ENCODE measurements at places on chromosomes 3 and 15.

- DNase-seq = peak; percentile 68
Observed at GRCh38 chr3:101836652-101837598, 12.4 kb upstream of the NFKBIZ start.

DNA sequence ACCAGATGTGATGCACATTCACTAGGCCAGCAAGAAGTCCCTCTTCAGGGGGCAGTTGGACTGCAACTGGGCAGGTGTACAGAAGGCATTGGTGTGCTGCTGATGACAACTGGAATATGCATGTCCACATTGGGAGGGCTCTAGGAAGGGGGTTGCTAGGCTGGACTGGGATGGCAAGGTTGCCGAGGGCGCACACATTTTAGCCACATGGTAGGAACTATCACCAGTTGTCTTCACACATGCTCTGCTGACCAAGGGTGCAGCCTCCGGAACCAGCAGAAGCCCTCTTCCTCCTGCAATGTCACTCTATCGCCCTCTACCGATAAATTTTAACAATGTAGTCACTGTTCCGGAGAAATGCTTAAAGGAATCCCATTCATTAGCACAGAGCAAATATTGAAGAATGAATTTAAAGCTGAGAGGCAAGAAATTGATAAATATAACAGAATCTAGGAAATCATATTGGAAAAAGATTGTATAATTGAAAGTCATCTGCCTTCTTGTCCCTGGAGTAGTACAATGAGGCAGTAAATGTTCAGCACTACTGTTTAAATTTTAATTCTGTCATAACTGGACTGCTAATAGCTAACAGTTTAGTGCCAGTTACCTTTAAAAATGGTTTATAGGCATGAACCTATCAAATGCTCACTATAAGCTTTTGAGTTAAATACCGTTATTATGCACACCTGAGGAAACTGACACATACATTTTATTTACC, 22.6 kb upstream of the LYSMD4 start:
- peak; percentile 42 for DNase-seq

- peak; percentile 74 for DNase-seq
Observed at GRCh38 chr3:184574515-184575417, 13.2 kb downstream of the EPHB3 start.

- DNase-seq = no peak
Observed at GRCh38 chr3:152853196-152853595, 18.3 kb downstream of the P2RY1 start.

GRCh38 chr3:11559816-11560633, 83.7 kb downstream of the VGLL4 start:
- DNase-seq = no peak

DNA sequence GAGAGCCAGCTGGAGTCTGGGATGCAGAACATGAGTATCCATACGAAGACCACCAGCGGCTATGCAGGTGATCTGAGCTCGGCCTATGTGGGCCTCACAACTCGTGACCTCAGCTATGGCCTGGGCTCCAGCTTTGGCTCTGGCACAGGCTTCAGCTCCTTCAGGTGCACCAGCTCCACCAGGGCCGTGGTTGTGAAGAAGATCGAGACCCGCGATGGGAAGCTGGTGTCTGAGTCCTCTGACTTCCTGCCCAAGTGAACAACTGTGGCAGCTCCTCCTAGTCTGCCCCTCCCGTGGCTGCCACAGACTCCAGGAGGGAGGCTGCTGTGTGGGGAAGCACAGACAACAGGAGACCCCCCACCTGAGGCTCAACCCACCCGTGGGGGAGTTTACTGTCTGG, 3.6 kb upstream of the KPNA4 start:
- DNase-seq = no peak

DNA sequence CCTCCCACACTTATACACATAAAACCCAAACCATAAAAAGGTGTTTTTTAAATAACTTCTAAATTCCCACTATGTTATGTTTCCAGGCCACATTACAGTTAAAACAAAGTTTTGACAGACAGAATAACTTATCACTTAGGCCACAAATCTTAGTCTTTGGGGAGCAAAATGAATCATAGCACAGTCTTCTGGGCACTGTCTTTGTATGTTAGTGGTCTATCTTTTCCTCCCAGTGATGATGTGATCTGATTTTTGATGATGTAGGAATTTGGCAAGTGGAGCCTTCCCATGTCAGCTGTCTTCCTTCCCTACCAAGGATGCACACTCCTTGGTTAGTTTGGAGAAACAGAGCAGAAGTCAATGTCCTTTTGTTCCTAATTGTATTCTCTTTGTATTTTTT, 67.3 kb downstream of the THSD4 start:
- DNase-seq = no peak

GRCh38 chr3:50649451-50649931, 25.2 kb upstream of the DOCK3 start:
- DNase-seq = peak; percentile 34

DNA sequence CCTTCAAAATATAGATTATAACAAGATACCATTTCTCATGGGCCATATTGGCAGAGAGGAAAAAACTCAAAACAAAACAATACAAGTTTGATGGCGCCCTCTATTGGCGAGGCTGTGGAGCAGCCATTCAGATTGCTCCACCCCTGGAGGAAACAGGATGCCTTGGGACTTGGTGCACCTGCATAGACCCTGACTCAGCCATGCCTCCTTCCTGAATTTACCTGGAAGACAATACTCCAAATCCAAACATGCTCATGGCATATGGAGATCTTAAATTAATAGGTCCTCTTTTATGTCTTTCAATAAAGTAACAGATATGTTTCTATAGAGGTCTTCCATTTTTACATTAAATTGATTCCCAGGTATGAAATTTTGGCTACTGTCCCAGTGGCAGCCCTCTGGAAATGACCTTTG, 90.0 kb downstream of the APBA2 start:
- peak; percentile 58 for DNase-seq

- no peak for DNase-seq
Observed at GRCh38 chr3:139519998-139520737, 19.4 kb downstream of the RBP1 start.

- DNase-seq = no peak
Observed at GRCh38 chr15:40061212-40061901, 22.4 kb upstream of the SRP14 start.

DNA sequence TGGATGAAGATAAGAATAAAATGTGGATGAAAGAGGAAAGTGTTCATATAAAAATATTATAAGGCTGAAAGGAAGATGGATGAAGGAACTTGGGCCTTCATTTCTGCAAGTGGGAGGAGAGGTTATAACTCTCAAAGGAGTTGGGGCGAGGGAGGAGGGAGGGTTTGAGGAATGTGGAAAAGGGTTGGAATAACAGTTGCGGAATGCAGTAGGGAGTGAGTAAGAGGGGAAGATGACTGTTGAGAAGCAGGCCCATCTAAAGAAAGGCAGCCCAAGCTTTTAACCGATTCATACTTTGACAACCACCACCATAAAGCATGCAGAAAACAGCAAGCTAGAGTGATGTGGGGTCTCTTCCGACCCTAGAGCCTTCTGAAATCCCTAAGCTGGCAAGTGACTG, 8.3 kb upstream of the TM4SF4 start:
- peak; percentile 51 for DNase-seq

- no peak for DNase-seq
Observed at GRCh38 chr15:87706001-87706400, 550.5 kb downstream of the NTRK3 start.

DNA sequence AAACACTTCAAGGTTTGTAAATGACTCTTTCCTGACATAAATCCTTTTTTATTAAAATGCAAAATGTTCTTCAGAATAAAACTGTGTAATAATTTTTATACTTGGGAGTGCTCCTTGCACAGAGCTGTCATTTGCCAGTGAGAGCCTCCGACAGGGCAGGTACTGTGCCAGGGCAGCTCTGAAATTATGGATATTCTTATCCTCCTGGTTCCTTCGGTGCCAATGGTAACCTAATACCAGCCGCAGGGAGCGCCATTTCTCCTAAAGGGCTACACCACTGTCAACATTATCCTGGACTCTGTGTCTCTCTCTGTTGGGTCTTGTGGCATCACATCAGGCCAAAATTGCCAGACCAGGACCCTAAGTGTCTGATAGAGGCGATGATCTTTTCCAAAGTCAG, 33.0 kb downstream of the CHDH start:
- peak; percentile 17 for DNase-seq

DNA sequence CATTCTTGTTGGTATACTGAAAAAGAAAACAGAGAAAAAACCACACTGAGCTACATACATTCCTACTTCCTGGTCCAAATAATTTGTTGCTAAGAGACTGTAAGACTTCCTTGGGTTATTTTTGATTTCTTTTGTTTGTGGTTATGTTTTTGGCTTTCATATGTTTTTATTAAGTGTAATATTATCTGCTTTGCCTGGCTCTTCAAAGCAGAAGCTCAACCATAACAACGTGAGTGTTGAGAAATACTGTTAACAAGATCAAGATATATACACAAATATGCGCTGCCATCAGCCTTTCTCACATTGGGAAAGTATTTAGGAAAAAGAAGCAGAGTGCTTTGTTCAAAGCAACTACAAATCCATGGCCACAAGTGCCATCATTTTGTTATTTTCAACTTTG, 556.2 kb upstream of the CBLB start:
- no peak for DNase-seq

DNA sequence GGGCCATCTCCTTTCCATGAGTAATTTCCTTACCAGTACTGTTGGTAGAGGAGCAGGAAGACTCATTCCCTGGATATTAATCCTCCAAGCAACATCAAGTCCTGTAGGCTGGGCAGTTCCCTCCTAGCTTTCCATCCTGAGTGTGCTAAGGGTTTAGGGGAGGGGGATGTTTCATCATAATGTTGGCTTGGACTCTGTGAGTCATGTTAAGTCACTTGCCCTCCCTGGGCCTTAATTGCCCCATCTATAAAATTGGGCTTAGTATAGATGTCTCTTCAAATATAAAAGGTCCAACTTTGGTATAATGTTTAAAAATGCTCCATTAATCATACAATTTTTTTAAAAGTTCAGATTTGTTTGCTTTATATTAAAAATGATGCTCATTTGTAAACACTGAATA, 52.7 kb downstream of the TLE3 start:
- DNase-seq = no peak

DNA sequence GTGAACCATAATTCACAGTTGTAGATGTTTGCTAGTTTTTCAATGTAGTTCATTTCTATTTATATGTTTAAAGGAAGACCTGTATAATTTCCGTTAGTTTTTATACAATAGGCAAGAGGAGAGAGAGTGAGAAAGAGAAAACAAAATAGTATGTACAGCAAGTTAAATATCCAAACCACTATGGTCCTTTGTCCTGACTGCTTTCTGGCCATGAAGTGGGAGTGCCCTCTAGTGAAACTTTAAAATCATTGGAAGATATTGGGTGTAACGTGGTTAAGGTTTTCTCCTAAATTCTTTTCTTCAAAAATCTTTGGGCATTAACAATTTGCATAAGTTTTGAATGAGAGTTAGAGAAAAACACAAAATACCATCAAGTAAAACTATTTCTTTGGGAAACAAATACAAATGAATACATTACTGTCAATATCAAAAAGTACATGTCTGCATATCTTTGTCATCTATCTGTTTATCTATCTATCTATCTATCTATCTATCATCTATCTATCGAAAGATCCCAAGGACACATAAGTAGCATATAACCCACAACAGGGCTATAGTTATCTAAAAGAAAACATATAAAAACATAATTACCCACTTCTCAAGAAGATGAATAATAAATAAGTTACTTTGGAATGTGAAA, 534.6 kb upstream of the ATP11B start:
- no peak for DNase-seq

DNA sequence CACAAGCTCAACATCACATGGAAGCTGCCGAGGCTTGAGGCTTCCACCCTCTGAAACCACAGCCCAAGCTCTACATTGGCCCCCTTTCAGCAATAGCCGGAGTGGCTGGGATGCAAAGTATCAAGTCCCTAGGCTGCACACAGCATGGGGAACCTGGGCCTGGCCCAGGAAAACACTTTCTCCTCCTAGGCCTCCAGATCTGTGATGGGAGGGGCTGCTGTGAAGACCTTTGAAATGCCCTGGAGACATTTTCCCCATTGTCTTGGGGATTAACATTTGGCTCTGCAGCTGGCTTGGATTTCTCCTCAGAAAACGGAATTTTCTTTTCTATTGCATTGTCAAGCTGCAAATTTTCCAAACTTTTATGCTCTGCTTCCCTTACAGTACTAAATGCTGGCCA, 18.2 kb downstream of the HRG start:
- DNase-seq = no peak

GRCh38 chr15:55401786-55402246, 6.3 kb downstream of the CCPG1 start:
- no peak for DNase-seq

DNA sequence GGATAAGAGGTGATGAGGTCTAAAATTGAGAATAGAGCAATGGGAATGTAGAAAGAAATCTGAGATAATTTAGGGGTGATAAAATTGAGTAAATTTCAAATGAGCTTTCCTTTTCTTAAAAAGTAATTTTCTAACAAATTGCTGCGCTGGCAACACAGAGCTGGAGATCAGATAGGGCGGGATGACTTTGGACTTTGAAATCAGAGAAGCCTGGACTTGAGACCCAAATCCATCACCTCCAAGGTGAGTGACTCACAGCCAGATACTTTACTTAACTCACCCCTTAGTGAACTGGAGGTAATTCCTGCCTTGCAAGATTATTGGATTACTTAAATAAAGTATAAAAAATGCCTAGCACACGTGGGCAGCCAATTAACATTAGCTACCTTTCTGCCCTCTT, 80.8 kb downstream of the P2RY1 start:
- no peak for DNase-seq

GRCh38 chr3:127786353-127787070, 35.8 kb downstream of the MGLL start:
- DNase-seq = peak; percentile 93

DNA sequence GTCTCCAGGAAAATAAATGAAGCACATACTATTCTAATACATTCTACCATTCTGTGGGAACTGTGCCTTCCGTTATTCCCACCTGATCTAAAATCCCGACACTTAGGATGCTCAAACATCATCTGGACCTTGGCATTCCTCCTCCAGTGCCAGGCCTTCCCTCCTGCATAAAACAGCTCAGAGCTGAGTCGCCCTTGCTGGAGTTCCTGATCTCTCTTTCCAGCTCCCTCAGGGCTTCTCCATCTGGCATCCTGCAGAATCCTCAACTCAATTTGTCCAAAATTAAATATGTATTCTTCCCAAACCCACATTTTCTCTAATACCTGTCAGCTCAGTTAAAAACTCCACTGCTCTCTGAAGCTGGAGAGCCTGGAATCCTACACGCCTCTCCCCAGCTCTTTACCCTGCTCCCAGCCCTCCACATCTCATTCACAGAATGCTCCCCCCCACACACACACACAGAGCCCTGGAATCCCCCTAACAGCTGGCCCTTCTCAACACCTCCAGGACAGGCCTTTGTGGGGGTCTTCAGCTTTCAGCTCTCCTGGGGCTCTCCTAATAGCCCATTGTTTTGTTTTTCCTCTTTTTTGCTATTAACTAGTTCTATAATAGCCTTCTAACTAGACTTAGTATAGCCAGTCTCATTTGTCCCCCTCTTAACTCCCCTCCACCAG, 78.5 kb downstream of the HMG20A start:
- peak; percentile 27 for DNase-seq

DNA sequence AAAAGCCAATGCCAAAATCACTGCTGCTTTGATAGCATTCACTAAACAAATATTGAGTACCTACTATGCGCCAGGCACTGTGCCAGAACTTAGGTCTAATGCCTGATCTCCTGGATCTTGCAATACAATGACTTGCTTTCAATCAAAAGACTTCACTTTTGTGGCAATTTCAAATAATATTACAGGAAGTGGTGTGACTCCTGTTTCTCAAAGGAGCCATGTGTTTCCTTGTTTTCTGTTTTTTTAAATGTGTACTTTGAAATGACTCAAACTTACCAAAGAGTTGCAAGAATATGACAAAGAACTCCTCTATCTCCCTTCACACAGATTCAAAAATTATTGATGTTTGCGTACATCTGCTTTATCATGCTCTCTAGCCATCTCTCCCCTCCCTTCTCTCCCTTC, 18.3 kb downstream of the OSBPL10 start:
- DNase-seq = no peak

All from stomach (tissue), 19 donors.